Foreskin fibroblast (primary cell): ENCODE measurements at places on chromosomes 7 and 10.

GRCh38 chr10:71212318-71213126 lies at the start of gene UNC5B:
Gene UNC5B, plus strand, starts transcription at chr10:71212570. Its CDS starts 416 bp downstream, at chr10:71212986.
- DNase-seq: peak; percentile 98

GRCh38 chr10:78543749-78544362 lies 510.2 kb downstream of the RPS24 start:
- peak; percentile 49 for DNase-seq

GRCh38 chr10:132439025-132439388 lies 42.0 kb downstream of the PWWP2B start:
- DNase-seq: no peak

DNA sequence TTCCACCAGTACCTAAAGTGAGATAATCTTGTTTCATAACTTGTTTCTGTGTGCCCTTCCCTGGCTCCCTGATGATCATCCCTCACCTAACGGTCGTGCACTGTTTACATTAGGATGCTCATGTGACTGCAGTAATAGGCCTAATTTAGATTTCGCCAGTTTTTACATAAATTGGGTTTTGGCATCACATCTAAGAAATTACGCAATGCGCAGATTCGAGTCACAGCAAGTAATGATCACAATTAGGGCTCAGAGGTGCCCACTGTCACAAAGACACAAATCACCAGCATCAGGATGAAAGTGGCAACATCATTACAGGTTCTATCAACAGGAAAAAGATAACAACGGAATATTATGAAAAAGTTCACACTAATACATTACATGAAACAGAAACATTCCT lies 94.7 kb downstream of the LARP4B start:
- DNase-seq: no peak

- no peak for DNase-seq
Observed at GRCh38 chr10:103792547-103792946, 62.8 kb downstream of the SH3PXD2A start.

DNA sequence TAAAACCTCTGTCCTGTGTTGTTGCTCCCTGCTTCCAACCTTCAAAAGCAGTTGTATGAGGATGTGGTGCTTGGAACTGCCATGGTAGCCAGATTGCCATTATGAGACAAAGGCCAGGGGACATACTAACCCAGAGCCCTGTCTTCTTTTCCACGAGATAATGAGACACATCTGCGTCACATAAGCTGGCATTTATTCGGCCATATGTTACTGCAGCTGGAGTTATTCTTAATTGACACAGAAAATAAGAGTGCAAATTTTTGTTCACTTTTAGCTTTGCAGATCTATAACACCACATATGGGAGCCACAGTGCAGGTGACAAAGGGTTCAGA lies 15.5 kb upstream of the PDLIM1 start:
- DNase-seq: no peak

- DNase-seq: peak; percentile 51
Observed at GRCh38 chr7:117119192-117119924, 166.1 kb downstream of the ST7 start.

GRCh38 chr10:124993736-124994451 lies 52.0 kb downstream of the ZRANB1 start:
- no peak for DNase-seq

- DNase-seq: no peak
Observed at GRCh38 chr10:127313996-127314700, 117.8 kb upstream of the INSYN2A start.

GRCh38 chr10:29648114-29648982 lies 13.6 kb upstream of the SVIL start:
- peak; percentile 78 for DNase-seq

DNA sequence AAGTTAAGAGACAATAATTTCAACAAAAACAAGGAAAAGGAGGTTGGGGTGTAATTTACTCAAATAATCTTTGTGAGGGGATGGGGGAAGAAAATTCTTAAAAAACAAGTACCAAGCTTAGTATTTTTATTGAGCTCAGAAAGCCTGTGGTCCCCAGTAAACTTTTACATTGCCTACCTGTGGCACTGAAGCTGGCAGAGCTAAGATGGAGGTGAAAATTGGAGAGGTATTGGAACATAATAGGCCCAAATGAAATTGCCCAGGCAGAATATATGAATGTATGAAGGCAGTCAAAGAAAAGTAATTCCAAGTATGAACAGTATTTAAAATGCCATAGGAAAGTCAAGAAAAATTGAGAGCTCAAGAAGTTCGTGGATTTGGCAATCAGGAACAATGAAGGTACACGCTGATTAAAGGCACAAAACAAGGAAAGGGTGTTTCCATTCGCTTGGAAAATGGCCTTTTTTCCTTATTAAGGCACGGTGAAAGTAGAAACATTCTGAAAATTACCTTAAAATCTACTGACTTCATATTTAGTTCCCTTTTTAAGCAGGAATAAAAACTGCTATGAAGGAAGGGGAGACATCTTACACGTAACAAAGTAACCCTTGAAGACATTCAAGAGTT lies 3.4 kb upstream of the KMT2E start:
- DNase-seq: no peak

DNA sequence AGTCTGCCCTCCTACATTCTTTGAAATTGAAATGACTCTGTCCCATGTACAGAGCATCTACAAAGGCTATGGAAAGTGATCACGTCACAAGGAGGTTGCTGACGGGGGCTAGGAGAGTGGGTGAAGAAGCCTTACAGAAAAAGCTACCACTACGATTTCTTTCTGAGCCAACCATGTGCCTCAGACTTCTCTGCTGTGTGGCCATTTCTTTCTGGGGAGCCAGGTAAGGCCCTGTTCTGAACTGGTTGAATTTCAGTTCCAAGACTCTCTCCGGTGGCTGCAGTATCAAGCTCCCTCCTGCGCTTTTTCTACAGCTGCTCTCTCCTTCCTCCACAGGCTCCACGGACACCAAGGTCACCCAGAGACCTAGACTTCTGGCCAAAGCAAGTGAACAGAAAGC lies 112.5 kb upstream of the PRSS1 start:
- no peak for DNase-seq

- no peak for DNase-seq
Observed at GRCh38 chr7:137007001-137007694, 138.7 kb downstream of the CHRM2 start.

GRCh38 chr7:21903020-21903786 lies 42.5 kb downstream of the CDCA7L start:
- DNase-seq: no peak

GRCh38 chr7:24812305-24812945 lies 55.2 kb upstream of the GSDME start:
- no peak for DNase-seq

- DNase-seq: no peak
Observed at GRCh38 chr7:131218727-131219128, 108.9 kb upstream of the MKLN1 start.

DNA sequence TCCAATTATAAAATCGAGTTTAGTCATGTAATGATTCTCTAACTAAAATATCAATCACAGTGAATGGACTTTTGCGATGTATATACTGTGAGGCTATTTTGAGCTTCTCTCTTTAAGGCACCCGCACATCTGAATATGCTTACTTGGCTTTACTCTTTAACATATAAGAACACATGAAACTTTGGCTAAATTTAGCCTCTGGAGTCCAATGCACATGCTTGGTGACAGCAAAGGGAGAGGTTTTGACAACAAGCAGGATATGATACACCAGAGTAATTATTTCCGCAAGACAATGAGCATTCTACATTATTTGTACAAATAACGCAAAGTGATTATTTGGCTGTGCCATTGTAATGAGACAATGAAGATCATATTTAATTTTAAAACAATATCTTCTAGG lies 72.4 kb downstream of the ARID5B start:
- DNase-seq: no peak

DNA sequence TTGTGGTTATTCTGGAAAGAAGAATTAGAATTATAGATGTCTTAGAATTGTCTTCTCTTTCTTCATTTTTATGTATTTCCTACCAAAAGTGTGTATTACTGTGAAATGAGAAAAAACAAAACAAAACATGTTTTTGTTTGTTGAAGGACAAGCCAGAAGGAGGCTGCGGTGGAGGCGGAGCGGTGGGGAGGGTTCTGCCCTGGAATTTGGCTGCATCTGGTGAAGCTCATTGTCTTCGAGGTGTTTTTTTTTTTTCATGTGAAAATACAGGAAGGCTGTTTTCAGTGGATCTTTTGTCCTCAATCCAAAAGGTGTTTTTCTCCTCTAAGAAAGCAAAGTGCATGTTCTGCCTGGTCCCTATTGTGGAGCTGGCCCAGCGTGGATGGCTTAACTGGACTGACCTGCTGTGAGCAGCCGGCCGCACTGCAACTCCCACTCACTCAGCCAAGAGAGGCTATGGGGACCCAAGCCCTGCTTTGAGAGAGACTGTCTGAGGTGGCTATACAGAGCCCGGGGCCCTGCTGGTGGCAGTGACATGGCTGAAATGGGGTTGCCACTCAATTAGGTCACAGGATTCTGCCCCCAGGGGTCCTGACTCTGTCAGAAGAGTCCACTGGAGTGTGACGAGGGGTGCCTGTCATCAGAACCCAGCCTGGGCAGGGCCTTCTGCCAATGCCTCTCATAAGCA lies 184.9 kb upstream of the MKI67 start:
- DNase-seq: no peak
